Spleen (tissue), 13 donors: ENCODE measurements at places on chromosomes 16 and 17.

- peak; percentile 24 for DNase-seq
Observed at GRCh38 chr16:12152740-12153139, 176.2 kb downstream of the SNX29 start.

DNA sequence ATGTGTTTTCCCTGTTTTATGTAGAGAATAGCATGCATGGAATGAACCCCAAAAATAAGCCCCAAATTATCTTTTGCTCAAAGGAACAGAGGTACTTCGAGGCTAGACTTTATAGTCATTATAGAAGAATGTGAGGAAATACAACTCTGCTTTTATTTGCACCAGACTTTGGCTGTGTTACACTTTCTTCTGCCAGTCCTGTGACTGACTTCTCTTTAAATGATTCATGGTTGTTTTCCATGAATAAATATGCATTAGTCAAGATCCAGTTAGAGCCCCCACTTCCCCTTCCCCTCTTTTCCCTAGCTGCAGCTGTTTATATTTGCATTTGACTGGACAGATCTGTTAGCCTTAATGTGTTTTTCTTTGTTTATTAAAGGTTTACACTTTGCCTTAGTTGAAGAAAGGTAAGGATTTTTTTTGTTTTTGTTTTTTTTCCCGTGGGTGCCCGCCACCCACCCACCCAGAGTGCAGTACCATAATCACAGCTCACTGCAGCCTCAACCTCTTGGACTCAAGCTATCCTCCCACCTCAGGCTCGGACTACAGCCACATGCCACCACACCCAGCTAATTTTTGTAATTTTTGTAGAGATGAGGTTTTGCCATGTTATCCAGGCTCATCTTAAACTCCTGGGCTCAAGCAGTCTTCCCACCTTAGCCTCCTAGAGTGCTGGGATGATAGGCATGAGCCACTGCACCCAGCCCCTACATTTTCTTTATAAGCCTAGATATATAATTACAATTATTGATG is 152.6 kb downstream of the CYB561 start:
- no peak for DNase-seq

GRCh38 chr16:53769787-53770186 is 65.8 kb downstream of the FTO start:
- DNase-seq = no peak

GRCh38 chr16:50360033-50360778 is 8.6 kb downstream of the BRD7 start:
- DNase-seq = no peak

- DNase-seq = no peak
Observed at GRCh38 chr16:77289331-77289809, 90.2 kb downstream of the SYCE1L start.

GRCh38 chr17:57240648-57241047 is 15.7 kb upstream of the MSI2 start:
- DNase-seq = no peak

GRCh38 chr17:39196241-39196807 is 1.1 kb downstream of the CACNB1 start:
- no peak for DNase-seq

- no peak for DNase-seq
Observed at GRCh38 chr17:50884439-50885311, 18.5 kb upstream of the TOB1 start.

- no peak for DNase-seq
Observed at GRCh38 chr16:15523939-15524338, 89.6 kb downstream of the BMERB1 start.

DNA sequence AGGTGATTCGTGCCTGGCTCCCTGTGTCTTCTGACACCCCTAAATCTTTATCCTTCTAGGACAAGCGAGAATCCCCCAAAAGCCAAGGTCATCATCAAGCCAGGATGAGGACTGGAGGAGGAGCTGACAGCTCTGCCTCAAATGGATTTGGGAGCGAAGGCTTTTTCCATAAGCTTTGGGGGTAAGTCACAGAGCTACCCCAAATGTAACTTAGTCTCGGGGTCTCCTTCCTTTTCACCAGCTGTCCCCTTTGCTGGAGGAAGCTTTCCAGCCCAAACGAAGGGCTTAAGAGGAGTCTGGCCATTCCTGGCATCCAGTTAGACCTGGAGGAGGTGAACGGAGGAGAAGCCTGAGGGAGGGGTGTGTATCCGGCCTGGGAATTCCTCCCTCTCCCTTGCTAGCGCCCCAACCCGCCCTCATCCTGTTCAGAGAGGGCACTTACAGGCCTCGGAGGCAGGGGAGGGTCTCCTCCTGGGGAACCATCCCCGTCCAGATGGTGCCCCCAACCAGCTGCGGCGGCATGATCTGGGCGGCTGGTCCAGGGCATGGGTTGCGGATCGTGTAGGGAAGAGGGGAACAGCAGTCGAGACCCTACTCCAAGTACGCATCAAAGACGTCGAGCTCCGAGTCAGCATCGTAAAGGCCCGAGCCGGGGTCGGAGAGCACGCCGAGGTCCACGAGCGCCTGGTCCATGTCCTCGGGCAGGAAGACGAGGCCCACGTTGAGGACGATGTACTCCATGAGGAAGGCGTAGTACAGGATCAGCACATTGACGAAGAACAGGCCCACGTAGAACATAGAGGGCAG is 938 bp downstream of the DEXI start:
- DNase-seq = peak; percentile 84

DNA sequence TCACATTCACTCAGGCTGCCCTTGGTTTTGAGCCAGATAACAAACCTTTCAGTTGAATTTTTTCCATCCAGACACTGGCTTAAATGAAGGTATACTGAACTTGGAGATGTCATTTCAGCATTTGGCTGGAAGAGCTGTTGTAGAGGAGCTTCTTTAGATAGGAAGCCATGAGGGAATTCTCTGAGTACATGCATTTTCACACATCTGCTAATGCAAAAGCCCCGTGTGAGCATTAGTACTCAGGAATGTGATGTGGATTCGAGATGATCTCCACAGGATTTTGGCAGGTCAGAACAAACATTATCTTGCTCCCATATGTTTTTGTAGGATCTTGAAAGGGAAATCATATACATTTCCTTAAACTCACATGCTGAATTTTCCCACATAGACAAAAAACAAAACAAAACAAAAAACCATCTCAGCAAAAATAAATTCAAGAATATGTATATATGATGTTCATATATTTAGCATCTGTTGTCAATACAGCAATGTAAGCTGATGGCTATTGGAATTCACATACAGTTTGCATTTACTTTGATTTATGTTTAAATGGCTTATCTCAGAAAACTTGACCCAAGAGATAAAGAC is 277.2 kb upstream of the TBX2 start:
- no peak for DNase-seq

DNA sequence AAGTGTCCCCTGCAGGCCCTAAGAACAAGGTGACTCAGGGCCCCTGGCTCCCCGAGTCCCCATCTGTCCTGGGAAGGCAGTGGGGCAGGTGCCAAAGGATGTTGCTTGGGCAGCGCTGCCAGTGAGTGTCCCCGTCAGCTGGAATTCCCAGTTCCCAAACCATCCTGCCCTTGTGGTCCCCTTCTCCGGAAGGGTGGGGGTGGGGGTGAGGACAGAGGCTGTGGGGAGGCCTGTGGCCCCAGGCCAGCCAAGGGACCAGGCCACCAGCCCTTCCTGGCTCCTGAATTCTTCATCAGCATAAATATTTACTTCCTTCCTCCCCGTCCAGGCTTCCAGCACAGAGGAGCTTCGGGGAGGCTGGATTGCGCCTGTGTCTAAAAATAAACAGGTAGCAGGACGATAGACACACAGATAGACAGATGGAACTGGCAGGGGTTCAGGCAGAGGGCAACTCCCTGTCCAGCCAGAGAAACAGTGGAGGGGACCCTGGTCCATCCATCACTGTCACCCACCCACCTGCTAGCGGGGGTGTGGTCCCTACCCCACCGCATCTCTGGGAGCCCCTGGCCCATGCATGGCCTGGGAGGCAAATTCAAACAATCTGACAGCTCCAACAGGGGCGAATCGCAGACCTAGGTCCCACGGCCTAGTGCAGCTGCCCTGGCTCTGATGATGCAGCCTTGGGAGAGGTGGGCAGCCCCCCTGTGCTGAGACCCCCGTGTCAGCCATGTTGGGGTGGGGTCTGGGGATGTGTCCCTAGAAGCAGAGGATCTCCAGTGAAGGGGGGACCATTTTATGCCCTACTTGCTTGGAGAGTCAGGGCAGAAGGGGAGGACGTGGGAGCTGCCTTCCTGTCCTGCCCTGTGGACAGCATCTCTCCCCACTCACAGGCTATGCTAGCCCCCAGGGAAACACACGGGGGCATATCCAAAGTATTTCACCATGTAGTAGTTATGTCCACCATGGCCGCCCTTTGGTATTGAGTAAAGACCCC is 13.2 kb downstream of the GLIS2 start:
- no peak for DNase-seq

GRCh38 chr17:17445925-17446665 is 30.7 kb upstream of the MED9 start:
- no peak for DNase-seq

GRCh38 chr17:82961366-82962162 is 117.8 kb upstream of the METRNL start:
- DNase-seq = peak; percentile 65

- DNase-seq = no peak
Observed at GRCh38 chr16:86777381-86777946, 199.1 kb downstream of the FOXL1 start.

DNA sequence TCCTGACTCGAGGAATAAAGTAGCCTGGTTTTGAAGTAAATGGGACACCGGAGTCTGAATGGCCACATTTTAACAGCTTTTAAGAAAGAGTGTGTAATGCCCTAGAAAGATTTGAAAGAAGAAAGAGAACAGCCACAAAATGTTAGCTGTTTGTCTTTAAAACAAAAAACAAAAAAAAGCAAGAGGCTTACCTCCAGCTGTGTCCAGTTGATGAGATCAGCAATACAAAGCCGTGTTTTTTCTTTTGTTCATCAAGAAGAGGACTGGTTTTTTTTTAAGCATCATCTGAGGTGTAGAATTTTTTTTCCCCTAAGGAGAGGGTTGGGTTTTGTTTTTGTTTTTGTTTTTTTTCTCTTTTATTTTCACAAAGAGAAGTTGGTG is 58.8 kb downstream of the NKD1 start:
- DNase-seq = no peak

GRCh38 chr16:31298958-31299357 is 39.2 kb downstream of the ITGAM start:
- DNase-seq = no peak

GRCh38 chr17:65020284-65020683 is 36.3 kb downstream of the GNA13 start:
- no peak for DNase-seq

DNA sequence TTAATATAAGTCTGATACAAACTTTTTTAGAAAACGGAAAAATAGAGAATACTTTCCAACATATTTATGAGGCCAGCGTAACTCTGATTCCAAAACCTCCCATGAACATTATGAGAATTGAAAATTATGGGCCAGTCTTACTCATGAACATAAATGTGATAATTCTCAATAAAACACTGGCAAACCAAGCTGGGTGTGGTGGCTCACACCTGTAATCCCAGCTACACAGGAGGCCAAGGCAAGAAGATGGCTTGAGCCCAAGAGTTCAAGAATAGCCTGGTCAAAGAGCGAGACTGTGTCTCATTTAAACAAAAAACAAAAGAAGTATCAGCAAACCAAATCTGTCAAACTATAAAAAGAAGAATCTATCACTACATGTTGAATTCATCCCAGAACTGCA is 47.8 kb downstream of the CCDC57 start:
- DNase-seq = no peak

- no peak for DNase-seq
Observed at GRCh38 chr17:58605986-58606385, 85.9 kb downstream of the TEX14 start.

DNA sequence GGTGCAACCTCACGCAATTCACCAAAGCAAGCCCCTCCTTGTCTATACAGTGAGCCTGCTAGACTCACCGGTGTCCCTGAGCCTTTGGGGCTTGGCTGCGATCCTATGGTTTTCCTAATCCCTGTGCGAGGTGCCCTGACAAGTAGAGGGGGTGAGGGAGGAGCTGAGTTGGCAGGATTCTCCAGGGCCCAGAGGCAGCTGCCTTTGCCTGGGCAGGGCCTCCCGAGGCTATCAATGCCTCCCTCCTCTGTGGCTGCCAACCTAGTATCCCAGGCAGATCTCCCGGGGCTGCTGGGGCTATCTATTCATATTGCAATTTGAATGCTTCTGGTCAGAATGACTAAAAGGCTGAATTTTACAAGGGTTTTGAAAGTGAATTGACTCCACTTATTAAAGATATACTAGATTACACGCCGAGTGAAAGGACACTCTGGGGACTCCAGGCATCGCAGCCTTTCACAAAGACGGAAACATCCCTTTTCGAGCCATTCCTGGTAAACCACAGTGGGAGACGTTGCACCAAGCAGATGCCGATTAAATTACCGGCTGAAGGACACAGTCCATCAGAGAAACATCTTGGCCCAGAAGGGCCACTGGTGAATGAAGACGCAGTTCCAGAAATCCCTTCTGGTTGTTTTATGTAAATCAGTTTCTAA is 11.3 kb upstream of the PITPNM3 start:
- no peak for DNase-seq

GRCh38 chr16:12766853-12767252 is 36.8 kb downstream of the CPPED1 start:
- no peak for DNase-seq

- peak; percentile 81 for DNase-seq
Observed at GRCh38 chr17:38605841-38606645, at the start of gene SRCIN1. Gene SRCIN1, minus strand, starts transcription at chr17:38605952. Its CDS starts 247 bp downstream, at chr17:38605705.

- DNase-seq = no peak
Observed at GRCh38 chr16:55240888-55241287, 83.1 kb upstream of the IRX6 start.

GRCh38 chr16:64132759-64133361 is 989.0 kb downstream of the CDH11 start:
- no peak for DNase-seq

DNA sequence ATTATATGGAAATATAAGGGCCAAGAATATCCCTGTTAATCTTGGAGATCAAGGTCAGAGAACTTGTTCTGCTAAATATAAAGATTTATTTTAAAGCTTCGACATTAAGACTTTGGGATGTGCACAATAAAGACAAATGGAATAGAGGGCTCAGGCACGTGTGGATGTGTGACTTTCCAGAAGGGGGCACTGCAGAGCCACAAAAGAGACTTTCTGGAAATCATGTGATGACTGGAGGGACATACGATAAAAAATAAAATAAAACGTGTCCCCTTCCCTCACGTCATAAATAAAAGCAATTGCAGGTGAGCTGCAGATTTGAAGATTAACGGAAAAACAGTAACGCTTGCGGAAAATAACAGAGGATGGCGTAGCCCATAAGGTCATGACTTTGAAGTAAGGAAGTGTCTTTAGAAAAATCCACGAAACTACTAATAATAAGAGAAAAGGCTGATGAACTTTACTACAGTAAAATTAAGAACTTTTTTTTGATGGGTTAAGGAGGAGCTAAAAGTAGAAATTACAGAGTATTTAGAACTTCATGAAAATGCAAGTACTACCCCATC is 9.4 kb upstream of the ENGASE start:
- peak; percentile 30 for DNase-seq

DNA sequence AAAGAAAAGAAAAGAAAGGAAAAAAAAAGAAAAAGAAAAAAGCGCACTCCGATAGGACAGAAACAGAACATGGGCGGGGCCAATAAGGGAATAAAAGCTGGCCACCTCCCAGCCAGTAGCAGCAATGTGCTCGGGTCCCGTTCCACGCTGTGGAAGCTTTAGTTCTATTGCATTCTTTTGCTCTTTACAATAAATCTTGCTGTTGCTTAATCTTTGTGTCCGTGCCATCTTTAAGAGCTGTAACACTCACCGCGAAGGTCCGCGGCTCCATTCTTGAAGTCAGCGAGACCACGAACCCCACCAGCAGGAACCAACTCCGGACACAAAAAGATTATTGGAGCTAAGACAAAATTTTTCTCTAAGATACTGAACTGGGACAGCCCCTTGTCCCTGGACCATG is 3.1 kb upstream of the ARL5C start:
- DNase-seq = no peak
